ENCODE measurements at places on chromosomes 3 and 15.

GRCh38 chr3:96994988-96995387 is 180.6 kb downstream of the EPHA6 start:
- DNase-seq: no peak

GRCh38 chr3:182682263-182683241 is 110.8 kb upstream of the ATP11B start:
- peak; percentile 3 for DNase-seq

- DNase-seq: no peak
Observed at GRCh38 chr3:6825524-6825923, 35.4 kb upstream of the GRM7 start.

GRCh38 chr3:123724306-123724705 is 139.5 kb upstream of the HACD2 start:
- no peak for DNase-seq

DNA sequence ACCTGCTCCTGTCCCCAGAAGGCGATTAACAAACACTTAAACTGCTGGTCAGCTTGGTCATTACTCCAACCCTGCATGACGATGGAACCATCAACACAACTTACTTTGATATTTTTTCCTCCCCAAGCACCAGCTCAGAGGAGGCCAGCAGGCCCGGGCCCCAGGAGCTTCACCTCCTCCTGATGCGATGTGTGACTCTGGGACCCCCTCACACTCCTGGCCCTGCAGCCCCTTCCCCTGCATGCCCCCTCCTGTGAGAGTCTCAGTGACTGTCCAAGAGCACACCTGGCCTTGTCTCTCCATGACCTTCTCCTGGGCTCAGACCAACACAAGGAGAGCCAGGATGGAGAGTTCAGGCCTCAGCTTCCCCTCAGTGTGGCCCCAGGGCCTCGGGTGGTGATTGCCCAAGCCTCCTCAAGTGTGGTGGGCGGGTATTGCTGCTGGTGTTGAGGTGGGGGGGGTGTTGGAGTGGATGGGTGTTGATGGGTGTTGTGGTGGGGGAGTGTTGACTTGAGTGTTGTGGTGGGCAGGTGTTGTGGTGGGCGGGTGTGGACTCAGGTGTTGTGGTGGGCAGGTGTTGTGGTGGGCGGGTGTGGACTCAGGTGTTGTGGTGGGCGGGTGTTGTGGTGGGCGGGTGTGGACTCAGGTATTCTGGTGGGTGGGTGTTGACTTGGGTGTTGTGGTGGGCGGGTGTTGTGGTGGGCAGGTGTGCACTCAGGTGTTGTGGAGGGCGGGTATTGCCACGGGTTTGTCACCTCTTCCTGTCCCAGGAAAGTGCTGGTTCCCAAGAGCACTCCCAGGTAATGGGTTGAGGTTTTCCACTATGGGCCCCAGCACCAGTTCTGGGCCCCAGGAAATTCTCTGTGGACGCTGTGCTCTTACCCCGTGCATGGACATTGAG is 68.1 kb downstream of the TFRC start:
- no peak for DNase-seq

GRCh38 chr15:41169781-41170180 is 53.7 kb upstream of the INO80 start:
- no peak for DNase-seq

DNA sequence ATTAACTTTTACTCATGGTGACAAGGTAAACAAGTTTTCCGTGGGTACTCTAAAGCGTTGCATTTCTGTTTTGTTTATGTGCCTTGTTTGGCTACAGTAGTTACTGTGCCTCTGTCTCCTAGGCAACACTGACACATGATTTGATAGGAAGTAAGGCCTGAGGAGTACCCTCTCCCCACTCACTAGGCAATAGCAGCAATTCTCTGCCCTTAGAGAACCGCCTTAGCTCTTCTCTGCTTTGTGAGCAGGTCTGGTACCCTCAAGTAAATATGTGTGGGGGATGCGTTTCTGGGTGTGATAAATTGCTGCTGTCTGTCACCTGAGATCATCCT is at the start of gene IL5RA:
TSS of gene IL5RA (minus strand) at position 76 of the 332 bp plus-strand sequence. CDS start 5,390 bp downstream, outside the sequence.
- no peak for DNase-seq

- no peak for DNase-seq
Observed at GRCh38 chr15:40266828-40267304, 16.0 kb downstream of the ANKRD63 start.

- DNase-seq: no peak
Observed at GRCh38 chr3:94616833-94617232, 554.0 kb downstream of the NSUN3 start.

All from NCI-H187 (cell line).